ENCODE measurements at places on chromosomes 4 and X. TPM values are rescaled to one million over a fixed set of nuclear protein-coding genes. Genes with fewer than 3 reads are reported as not detected.
A peak's percentile ranks its signal among the peaks of the same experiment; 100 is the strongest.

- peak; percentile 71 for DNase-seq
Measured at GRCh38 chrX:96372313-96373046, 312.2 kb upstream of the DIAPH2 start.

GRCh38 chrX:48938721-48939425 lies 18.5 kb downstream of the OTUD5 start:
- DNase-seq = no peak

- peak; percentile 24 for DNase-seq
Measured at GRCh38 chr4:138076561-138076960, 165.6 kb downstream of the SLC7A11 start.

GRCh38 chr4:177196615-177197014 lies 113.1 kb upstream of the NEIL3 start:
- DNase-seq = no peak

- DNase-seq = no peak
Measured at GRCh38 chrX:119155416-119156035, 27.9 kb upstream of the KIAA1210 start.

GRCh38 chrX:129790146-129790545 lies 10.4 kb downstream of the SASH3 start:
- DNase-seq = no peak

- DNase-seq = no peak
Measured at GRCh38 chrX:23662853-23663252, 4.4 kb upstream of the PRDX4 start.

DNA sequence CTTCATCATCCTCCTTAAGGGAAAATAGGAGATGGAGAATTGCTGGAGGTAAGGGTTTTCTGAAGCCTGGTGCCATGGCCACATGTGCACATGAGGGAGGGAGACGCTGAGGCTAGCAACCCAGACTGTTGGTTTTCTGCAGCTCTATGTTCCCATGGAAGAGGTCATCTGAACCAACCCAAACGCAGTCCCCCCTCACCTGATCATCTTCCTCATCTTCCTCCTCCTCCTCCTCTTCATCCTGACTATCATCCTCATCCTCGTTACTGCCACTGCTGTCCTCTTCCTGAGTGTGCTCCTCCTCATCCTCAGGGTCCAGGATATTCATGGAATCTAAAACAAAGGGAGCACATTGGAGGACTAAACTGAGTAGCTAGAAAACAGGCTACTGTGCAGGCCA lies 124.6 kb downstream of the HUWE1 start:
- DNase-seq = no peak

DNA sequence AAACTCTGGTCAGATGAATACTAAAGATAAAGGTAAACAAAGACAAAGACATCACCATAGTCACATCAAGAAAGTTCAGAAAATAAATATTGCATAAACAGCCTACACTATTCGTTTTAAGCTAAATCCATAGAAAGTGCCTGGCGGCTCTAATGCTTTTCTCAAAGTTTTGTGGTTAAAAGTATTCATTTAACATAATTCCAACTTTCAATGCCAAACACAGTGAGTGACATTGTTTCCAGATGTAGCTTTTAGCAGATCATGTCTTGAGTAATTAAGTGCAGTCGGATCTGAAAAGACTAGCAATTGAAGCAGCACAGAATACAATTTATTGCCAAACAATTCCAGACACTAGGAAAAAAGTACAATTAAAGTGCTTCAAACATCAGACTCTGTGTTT lies 287.1 kb upstream of the ADGRL3 start:
- no peak for DNase-seq

FGF13 gene
- total RNA-seq = 46.0 TPM

TBC1D14 gene
- 15.0 TPM for total RNA-seq

CSAG2 gene
- total RNA-seq = not detected

ZNF41 gene
- total RNA-seq = 5.2 TPM
